ENCODE measurements at places on chromosomes 1 and 21.

DNA sequence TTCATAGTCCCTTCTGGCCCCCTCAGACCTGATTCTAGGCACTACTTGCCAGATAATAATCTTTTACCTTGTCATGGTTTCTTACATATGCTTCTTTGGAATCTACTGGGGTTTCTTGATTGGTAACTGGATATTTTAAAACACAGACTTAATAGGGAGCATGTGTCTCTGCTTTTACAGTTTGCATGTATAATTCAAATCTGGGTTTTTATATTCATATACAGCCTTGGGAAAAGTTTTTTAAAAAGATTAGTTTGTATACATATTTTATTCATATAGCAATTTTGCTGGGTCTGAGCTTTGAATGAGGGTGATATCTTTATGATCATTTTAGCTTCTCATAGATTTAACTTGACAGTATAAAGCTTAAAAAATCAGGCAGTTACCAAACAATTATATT lies 21.1 kb upstream of the CD1D start:
- no peak for DNase-seq

GRCh38 chr1:228022571-228023293 lies 15.9 kb downstream of the WNT3A start:
- no peak for DNase-seq

- no peak for DNase-seq
Observed at GRCh38 chr1:2049225-2049717, 940 bp upstream of the PRKCZ start.

DNA sequence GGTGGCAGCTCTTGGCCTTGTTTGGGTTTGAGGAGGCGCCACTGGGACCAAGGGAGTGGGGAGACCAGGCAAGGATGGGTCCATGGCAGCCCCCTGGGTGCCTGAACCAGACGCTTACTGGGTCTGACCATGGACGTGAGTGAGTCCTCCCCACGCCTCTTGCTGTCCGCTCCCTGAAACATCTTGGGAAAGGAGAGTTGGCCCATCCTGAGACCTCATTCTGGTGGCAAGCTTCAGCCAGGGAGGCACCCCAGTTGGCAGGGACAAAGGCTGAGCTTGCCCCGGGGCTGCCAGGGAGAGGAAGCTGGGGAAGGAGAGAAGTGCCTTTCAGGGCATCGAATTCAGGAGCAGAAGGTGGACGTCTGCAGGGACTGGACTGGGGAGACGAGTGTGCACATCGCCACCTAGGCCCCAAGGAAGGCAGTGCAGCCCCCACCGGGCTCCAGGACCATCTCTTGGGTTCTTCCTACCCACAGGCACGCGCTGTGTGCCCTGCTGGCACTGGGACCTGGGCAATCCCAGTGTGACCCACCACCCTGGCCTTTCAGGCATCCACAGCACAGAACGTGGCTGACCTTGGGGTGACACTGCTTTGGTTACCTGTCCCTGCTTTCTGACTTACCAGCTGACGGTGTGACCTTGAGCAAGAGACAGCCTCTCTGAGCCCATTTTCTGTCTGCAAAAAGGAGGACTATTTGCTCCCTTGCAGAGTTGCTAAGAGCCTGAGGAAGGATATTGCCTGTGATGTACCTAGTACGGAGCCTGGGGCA lies 132.9 kb upstream of the WNT4 start:
- peak; percentile 46 for DNase-seq

GRCh38 chr1:212950243-212951125 lies at the start of gene VASH2:
Gene VASH2, plus strand, starts transcription at chr1:212950541. Its CDS starts 1,002 bp downstream, at chr1:212951543.
- DNase-seq = peak; percentile 45

DNA sequence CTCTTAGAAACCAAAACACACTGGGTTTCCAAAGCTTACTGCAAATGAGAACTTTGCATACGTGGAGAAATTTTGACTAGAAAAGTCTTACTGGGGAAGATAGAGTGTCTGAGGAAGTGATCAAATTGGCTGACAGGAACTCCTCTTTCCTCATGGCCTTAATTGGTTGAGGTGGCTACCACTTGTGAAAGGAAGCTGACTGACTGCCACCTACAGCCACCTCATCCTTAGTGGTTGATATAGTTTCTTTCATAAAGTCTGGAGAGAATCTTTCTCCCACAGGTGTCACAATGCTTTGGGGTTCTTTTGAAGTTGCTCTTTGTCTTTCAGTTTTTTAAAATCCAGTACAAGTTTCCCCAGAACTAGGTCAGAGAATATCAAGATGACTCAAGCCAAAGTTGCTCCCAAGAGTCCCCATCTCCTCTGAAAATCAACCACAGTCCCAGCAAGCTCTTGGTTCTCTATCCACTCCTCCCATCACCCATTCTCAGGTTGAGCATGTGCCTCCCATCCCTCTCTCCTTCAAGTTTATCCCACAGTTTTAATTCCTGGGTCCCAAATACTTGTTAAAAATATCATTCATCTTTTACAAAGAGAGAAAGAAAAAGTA lies 43.3 kb downstream of the GPR88 start:
- DNase-seq = peak; percentile 43

DNA sequence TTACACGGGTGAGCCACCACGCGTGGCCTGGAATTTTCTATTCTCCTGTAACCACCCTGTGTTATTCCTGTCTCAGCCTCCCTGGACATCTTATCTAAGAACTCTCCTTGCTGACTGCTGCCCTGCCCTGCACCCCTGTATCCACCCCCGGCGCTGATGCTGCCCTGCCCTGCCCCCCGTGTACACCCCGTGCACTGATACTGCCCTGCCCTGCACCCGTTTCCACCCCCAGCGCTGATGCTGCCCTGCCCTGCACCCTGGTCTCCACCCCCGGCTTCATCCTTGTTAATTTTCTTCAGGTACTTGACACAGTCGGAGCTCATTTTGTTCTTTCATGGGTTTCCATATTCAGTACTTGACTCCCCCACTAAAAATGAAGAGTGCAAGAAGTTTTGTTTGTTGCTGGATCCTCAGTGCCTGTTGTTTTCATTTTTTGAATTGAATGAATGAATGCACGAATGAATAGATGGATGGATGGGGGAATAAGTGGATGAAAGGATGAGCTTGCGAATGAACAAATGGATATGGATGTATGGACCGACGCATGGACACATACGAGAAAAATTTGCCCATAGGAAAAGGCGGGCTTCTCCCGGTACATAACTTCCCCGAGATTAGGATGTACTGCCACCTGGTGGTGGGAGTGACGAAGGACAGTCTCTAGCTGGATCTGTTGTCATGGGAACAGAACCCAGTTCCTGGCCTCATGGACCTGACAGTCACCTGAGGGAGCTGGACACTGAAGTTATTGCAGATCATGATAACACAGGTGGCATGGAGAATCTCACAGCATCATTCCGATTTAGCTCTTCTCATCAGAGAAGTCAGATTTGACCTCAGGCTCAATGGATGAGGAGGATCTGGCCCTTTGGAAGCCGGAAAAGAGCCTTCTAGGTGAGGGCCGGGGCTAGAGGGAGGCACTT lies 14.9 kb downstream of the AADACL4 start:
- peak; percentile 67 for DNase-seq

DNA sequence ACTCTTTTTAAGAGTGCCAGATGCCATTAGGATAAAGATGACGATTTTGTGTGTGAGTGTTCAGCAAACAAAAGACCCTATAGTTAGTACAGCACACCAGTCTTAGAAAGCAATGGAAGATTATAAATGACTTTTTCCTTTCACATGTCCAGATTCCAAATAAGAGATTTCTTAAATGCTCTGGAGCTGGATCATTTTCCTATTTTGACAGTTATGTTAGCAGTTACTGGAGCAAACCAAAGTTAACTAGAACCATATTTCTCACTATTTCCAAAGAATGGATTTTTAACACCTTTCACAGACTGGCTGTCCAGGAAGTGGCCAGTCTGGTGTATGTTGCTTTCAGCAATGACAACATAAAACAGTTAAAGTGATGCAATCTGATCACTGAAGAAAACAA lies 905.8 kb upstream of the ADGRL2 start:
- DNase-seq = no peak

GRCh38 chr1:88673446-88673845 lies 10.6 kb upstream of the PKN2 start:
- DNase-seq = no peak

DNA sequence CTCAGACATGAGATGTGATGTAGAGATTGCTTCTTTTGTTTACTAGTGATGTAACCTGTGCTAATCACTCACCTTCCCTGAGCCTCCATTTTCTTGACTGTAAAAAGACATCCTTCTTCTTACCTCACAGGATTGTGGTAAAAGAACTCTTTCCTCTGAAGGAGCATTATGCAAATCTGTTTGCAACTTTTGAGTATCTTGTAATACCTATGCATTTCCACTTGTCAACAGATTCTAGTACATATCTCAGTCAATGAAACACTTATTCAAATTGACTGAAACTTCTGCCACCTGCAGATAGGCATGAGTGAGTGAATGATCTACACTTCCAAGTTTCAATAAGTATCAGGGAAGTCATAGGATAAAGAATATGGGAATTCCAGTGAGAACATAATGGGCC lies 174.7 kb downstream of the HHIPL2 start:
- no peak for DNase-seq

GRCh38 chr1:191174298-191174697 lies 696.6 kb upstream of the BRINP3 start:
- peak; percentile 47 for DNase-seq

GRCh38 chr1:12249748-12250147 lies 19.9 kb downstream of the VPS13D start:
- DNase-seq = no peak

- DNase-seq = peak; percentile 83
Observed at GRCh38 chr21:15210235-15210678, 145.5 kb upstream of the NRIP1 start.

DNA sequence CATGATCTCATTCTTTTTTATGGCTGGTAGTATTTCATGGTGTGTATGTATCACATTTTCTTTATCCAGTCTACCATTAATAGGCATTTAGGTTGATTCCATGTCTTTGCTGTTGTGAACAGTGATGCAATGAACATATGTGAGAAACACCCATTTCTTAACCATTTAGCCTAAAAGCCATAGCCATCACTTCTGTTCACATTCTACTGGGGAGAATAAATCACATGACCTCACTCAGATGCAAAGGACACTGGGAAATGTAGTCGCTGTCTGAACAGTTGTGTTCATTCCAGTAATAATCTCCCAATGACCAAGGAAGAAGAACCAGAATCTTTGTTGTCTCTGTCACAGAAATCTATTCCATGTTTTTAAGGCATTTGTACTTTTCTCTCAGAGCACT lies 15.1 kb upstream of the PLA2G2E start:
- DNase-seq = no peak

- DNase-seq = peak; percentile 60
Observed at GRCh38 chr1:31937300-31938183, 626 bp downstream of the PTP4A2 start.

GRCh38 chr1:98472878-98473277 lies 188.6 kb upstream of the SNX7 start:
- DNase-seq = no peak

DNA sequence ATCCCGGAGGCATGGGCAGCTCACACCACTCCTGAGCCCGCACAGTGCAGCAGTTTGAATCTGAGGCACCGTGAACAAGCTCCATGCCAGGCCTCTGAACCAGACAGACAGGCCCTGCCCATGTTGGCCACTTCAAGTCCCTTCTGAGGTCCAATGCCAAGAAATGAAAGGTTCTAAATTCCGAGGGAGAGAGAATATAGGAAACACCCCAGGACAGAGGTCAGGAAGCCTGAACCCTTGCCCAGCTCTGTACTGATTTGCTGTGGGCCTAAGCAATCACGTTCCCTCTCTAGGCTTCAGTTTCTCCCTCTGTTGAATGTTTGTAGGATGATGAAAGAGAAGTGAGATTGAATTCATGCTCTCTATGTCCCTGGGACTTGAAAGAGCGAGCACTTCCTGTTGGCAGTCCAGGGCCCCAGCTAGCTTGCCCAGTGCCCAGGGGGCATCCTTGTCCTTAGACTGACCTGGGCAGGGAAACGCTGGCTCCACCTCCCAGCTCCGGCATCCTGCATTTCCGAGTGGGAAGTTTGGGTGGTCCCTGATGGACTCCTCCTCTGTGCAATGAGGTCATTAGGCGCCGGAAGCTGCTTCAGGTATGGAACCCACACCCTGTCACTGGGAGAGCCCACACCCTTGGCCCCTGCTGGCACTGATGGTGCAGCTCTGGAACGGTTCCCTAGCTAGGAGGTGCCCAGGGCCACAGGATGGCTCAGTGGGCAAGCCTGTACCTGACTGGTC lies 242.4 kb upstream of the TMEM51 start:
- DNase-seq = no peak

DNA sequence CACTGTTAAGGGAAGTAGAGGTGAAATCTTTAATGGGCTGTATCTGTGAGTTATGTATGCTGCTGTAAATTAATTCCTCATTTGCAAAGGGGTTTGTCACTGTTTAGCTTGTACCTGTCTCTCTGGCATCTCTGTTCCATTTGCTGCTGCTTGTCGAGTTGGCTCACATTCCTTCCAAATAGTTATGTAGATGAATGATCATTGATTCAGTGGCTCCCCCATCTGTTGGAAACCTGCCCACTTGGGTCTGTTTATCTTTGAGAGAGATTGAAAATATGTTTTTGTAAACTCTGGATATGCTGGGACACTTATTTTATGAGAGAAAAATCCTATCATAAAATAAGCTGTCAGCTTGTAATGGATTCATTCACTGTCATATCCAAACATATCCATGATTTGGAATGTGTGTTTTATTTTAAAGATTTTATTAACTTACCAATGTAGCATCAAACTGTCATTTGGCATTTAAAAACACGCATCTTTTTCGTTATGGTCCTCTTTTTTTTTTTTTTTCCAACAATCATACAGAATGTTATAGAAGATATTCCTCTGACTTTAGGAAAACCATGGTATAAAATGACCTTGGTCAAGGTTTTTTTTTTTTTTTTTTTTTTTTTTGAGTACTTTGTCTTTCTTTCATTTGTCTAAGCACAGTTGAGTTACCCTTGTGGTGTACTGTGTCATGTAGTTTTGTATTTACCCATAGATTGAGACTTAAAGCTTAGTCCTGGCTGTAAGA lies 3.5 kb downstream of the RYR2 start:
- no peak for DNase-seq

DNA sequence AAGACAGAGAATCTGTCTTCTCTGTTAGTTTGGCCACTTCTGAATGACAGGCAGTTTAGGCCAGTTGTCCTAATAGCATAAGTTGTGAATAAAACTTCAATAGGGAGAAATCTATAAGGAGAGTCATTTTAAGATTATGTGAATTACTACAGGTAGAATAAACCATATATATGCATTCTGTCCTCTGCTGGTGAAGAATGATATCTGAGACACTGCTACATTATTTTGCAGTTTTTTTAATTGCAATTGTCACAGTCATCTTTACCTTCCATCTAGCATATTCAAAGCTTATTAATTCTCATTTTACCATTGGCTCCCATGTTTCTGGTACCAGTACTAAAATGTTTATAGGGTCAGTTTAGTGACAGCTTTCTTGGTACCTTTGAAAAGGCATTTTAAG lies 519.6 kb upstream of the DEPDC1 start:
- no peak for DNase-seq

GRCh38 chr1:158126425-158126824 lies 54.3 kb upstream of the CD1D start:
- no peak for DNase-seq

GRCh38 chr1:152188673-152189591 lies 29.9 kb upstream of the RPTN start:
- DNase-seq = peak; percentile 64

Data from inflammatory macrophage (primary cell).